ENCODE measurements at places on chromosomes 6 and 20.

- no peak for DNase-seq
These were observed 12.2 kb downstream of the ESF1 start for GRCh38 chr20:13772529-13772928.

DNA sequence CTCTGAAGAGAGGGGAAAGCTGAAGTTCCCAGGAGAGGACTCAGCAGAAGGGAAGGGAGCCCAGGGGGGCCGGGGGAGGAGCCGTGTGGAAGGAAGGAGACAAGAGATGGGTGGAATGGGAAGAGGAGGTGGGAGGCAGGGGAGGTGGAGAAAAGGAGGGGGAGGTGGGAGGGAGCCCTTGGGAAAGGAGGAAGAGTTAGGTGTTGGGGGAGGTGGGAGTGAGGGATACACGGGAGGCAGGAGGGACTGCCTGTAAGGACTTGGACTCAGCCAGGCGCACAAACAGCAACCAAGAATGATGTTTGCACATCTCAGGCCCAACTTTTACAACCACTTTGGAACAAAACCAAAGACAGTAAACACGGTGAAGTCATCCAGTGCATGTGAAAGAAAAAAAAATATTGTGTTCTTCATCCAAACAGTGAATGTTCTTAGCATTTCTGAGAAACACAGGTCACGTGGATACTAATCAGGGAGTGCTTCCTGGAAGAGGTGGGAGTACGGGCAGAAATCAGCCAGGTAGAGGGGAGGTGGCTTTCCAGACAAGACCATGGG is 17.4 kb upstream of the LSM14B start:
- DNase-seq: no peak

DNA sequence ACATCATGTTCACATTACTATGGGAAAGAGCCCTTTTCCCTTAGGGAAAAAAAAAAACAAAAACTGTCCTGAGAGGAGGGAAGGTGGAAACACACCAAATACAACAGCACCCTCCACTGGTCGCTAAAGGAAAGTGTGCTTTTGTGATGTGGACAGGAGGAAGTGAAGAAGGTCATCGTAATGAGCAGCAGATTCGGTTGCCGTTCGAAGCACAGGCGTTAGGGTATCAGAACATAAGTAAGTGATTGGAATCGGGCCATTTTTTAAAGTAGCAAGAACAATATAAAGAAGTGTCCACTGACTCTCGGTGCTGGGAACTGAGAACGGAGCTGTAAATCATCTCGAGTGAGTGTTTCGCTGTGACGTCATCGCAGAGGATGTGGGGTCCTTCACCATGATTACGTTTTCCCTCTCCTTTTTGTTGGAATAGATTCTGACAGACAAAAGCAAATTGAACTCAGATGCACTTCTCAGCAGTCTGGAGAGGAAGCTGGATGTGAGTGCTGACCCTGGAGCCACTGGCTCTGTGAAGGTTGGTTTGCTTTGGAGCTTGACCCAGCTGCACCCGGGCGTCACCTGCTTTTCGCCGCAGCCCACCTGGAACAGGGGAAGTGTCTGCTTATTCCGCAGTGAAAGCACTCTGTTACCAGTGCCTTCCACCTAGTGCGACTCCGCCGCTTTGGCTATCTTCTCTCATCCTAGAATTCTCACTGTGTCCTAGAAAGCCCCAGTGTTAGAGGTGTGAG is 203.6 kb upstream of the GMDS start:
- DNase-seq: no peak

- peak; percentile 92 for DNase-seq
These were observed 12.8 kb upstream of the DNAAF9 start for GRCh38 chr20:3420211-3420707.

- peak; percentile 28 for DNase-seq
These were observed 151.7 kb upstream of the AKAP12 start for GRCh38 chr6:151087861-151088598.
